Epithelial cell of umbilical artery (primary cell): ENCODE measurements at places on chromosomes 3 and 15. TPM values are rescaled to one million over a fixed set of nuclear protein-coding genes. Genes with fewer than 3 reads are reported as not detected.

ADGRG7 gene
- 0.30 TPM in 1 of 2 replicates, not detected in the other for total RNA-seq

SIDT1 gene
- 0.32 TPM in 1 of 2 replicates, not detected in the other for total RNA-seq

ABHD14A gene
- 5.5 and 7.9 TPM in 2 replicates for total RNA-seq

ARHGEF3 gene
- 2.6 and 9.3 TPM in 2 replicates for total RNA-seq

CFAP20DC gene
- 1.7 and 1.9 TPM in 2 replicates for total RNA-seq

GALNT15 gene
- total RNA-seq = 1.3 and 8.7 TPM in 2 replicates

GPR62 gene
- total RNA-seq = under 0.01 TPM in 1 of 2 replicates, not detected in the other

MITF gene
- 2.3 TPM in 2 replicates for total RNA-seq

KNG1 gene
- total RNA-seq = not detected in 2 replicates

SLC28A2 gene
- total RNA-seq = not detected in 2 replicates

HTR3E gene
- total RNA-seq = not detected in 2 replicates

KAT2B gene
- total RNA-seq = 3.9 and 9.7 TPM in 2 replicates

SIN3A gene
- total RNA-seq = 14.6 and 22.9 TPM in 2 replicates

SMAD6 gene
- 12.2 and 21.4 TPM in 2 replicates for total RNA-seq

SLC22A14 gene
- not detected in 2 replicates for total RNA-seq

CCNB2 gene
- total RNA-seq = 43.2 and 52.7 TPM in 2 replicates

LXN gene
- total RNA-seq = 91.6 and 126 TPM in 2 replicates

ZBED2 gene
- total RNA-seq = not detected in 2 replicates

TNFSF10 gene
- total RNA-seq = 32.2 and 238 TPM in 2 replicates

ALS2CL gene
- total RNA-seq = 3.9 and 7.0 TPM in 2 replicates

CCR8 gene
- total RNA-seq = not detected in 2 replicates

SH2D7 gene
- total RNA-seq = not detected in 2 replicates

CNTN6 gene
- not detected in 2 replicates for total RNA-seq

CCR9 gene
- not detected in 2 replicates for total RNA-seq

CKMT1B gene
- not detected in 2 replicates for total RNA-seq

PRRT3 gene
- 0.97 and 1.1 TPM in 2 replicates for total RNA-seq
